Activated naive CD8-positive, alpha-beta T cell treated with anti-CD3 and anti-CD28 coated beads for 36 hours (primary cell): ENCODE measurements at places on chromosomes 13 and 19. TPM values are rescaled to one million over a fixed set of nuclear protein-coding genes. Genes with fewer than 3 reads are reported as not detected.
A peak's percentile ranks its signal among the peaks of the same experiment; 100 is the strongest.

- DNase-seq, result no peak
Measured at GRCh38 chr13:31774186-31774750, 34.9 kb downstream of the RXFP2 start.

- no peak for DNase-seq
Measured at GRCh38 chr13:103815619-103816018, 749.4 kb upstream of the SLC10A2 start.

GRCh38 chr13:112703449-112704284 is 13.8 kb downstream of the ATP11A start:
- no peak for DNase-seq

- no peak for DNase-seq
Measured at GRCh38 chr19:54967611-54968010, 1.4 kb downstream of the NLRP2 start.

GRCh38 chr13:91074091-91074490 is 273.4 kb upstream of the MIR17HG start:
- DNase-seq, result no peak

DNA sequence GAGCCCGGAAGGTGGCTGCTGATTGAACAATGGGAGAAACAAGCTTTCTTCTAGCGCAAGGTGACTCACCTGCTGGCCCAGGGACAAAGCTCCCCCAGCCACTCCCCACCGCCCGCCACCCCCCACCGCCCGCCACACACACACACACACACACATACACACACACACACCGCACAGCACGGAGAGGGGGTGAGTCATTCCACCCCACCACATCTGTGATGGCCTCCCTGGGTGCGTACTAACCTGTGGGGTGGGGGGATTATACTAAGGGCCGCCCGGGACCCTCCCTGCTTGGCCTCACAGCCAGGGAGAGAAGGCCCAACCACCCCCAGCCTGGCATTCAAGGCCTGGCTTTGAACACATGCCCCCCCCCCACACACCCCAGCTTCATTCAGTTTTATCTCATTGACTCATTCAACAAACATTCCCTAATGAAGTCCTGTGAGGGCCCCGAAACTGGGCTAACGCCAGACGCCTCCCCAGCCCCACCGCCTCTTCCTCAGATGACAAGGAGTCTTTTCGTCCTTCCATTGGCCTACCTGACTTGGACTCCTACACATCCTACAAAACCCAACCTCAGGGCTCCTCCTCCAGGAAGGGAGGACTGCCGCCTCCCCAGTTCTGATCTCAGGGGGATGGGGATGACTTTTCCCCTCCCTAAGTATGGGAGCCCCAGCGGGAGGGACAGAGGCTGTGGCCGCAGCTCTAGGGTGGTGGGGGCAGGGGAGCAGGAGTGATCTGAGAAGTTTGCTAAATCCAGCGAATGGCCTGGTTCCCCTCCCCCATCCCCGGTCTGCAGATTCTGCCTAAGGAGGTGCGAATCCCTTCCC is 5.8 kb upstream of the ONECUT3 start:
- DNase-seq, result peak; percentile 67

GRCh38 chr19:33035461-33035860 is 29.2 kb downstream of the RHPN2 start:
- no peak for DNase-seq

- DNase-seq, result no peak
Measured at GRCh38 chr13:60661521-60661920, 264.5 kb downstream of the TDRD3 start.

GRCh38 chr19:16886305-16886880 is 2.4 kb upstream of the F2RL3 start:
- no peak for DNase-seq

- no peak for DNase-seq
Measured at GRCh38 chr19:19077103-19077502, 13.3 kb downstream of the SLC25A42 start.

GRCh38 chr13:75910591-75910990 is 274.5 kb downstream of the LMO7 start:
- no peak for DNase-seq

DNA sequence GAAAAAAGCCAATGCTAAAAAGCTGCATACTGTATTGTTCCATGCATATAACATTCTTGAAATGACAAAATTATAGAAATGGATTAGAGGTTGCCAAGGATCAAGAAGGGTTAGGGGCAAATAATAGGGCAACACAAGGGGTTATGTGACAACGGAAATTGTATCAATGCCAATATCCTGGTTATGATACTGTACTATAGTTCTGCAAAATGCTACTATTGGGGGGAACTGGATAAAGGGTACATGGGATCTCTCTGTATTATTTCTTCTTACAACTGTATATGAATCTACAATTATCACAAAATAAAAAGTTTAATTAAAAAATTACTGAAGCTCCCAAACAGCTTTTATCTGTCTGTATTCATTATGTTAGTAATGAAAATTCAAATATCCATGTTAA is 31.9 kb downstream of the LNX2 start:
- DNase-seq, result no peak

- DNase-seq, result no peak
Measured at GRCh38 chr19:48393559-48394330, at the start of gene GRIN2D. GRIN2D (plus strand) TSS chr19:48393668; CDS start chr19:48398393, 4,725 bp downstream.

DNA sequence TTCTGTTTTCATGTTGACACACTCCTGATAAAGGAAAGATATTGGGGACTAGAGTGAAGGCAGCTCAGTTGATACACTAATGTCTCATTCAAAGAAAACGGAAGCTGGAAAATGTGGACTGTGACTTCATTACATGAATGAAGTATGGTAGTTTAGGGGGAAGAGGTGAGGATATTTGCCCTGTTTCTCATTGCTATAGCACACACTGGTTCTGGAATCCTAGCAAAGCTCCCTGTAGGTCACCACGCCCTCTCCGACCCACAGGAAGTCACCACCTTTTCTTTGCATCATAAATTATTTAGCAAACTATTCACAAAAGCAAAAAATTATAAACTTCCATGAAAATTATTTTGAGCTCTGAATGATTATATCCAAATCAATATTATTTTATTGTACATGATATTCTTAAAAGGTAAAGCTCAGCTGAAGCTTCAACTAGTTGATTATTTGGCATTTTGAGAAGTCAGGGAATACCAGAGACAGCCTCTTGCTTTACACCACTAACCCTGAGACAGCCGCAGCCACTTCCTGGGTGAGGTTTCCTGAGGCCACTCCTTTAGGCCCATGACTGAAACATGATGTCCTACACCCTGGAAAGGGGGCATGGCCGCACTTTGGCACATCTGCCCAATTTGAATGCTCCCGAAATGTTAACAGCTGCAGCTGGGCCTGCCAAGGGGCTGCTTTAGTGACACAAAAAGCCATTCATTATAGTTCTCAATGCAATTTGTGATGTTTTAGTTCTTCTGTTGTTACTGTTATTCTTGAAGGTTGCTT is 50.0 kb upstream of the WDFY2 start:
- DNase-seq, result peak; percentile 39

Gene GGACT
- 6.3 TPM for total RNA-seq

Gene UBE2L5
- total RNA-seq, result not detected

Gene TUBA3C
- not detected for total RNA-seq

Gene TRPC4
- total RNA-seq, result not detected

Gene FAAP24
- total RNA-seq, result 8.0 TPM

Gene ZNF772
- 9.7 TPM for total RNA-seq

Gene ZNF428
- 16.8 TPM for total RNA-seq

Gene RPL28
- total RNA-seq, result 2,613 TPM

Gene ACP5
- total RNA-seq, result 4.3 TPM

Gene DCT
- total RNA-seq, result 0.16 TPM
